Neural progenitor cell (in vitro differentiated cells): ENCODE measurements at places on chromosomes 5 and 9. TPM values are rescaled to one million over a fixed set of nuclear protein-coding genes. Genes with fewer than 3 reads are reported as not detected.

DNA sequence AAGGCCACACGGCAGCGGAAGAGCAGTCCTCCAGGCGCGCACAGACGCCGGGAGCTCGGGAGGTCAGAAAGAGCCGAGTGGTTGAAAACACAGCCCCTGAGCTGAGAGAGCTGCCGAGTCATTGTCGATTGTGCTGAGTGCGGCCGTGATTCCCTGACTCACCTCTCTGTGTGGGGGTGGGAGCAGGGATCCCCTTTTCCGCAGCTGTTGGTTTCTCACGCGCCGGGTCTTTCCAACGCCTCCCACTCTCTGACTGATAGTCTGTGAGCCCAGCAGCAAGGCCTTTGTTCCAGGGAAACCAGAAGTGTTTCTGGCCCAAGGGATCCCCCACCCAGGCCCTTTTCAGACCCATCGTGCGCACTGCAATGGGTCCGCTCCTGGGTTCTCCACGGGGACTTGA, 97.3 kb downstream of the MRPL36 start:
- H3K4me3 ChIP-seq: no peak overlapping the region
- H3K36me3 ChIP-seq: no peaks in the 10 kb centered on the region
- no peaks in the 10 kb centered on the region for H3K27me3 ChIP-seq
- no peak for DNase-seq
- H3K27ac ChIP-seq: no peak overlapping the region

GRCh38 chr9:99051406-99051805, 53.5 kb upstream of the TGFBR1 start:
- H3K36me3 ChIP-seq: no peaks in the 10 kb centered on the region
- no peaks in the 10 kb centered on the region for H3K27me3 ChIP-seq
- no peaks in the 10 kb centered on the region for H3K4me1 ChIP-seq
- no peak overlapping the region for H3K27ac ChIP-seq

The SCGB3A2 gene
- total RNA-seq: not detected in 2 replicates

- peaks cover 24% of the 10 kb centered on the region for H3K4me1 ChIP-seq
- peaks cover 69% of the 10 kb centered on the region for H3K27me3 ChIP-seq
- H3K36me3 ChIP-seq: no peaks in the 10 kb centered on the region
- no peak overlapping the region for H3K4me3 ChIP-seq
These were observed 7.6 kb upstream of the SLC9A3 start for GRCh38 chr5:531749-532315.

- H3K36me3 ChIP-seq: no peaks in the 10 kb centered on the region
- H3K27ac ChIP-seq: no peak overlapping the region
- no peaks in the 10 kb centered on the region for H3K27me3 ChIP-seq
- H3K4me1 ChIP-seq: no peaks in the 10 kb centered on the region
These were observed 13.9 kb upstream of the FNIP1 start for GRCh38 chr5:131810510-131811249.

The TLX3 gene
- total RNA-seq: not detected in 2 replicates

- H3K27ac ChIP-seq: no peak overlapping the region
- H3K4me1 ChIP-seq: no peaks in the 10 kb centered on the region
- no peak overlapping the region for H3K4me3 ChIP-seq
- no peak for DNase-seq
- H3K36me3 ChIP-seq: no peaks in the 10 kb centered on the region
These were observed 58.2 kb downstream of the ZNF354C start for GRCh38 chr5:179118338-179118737.

GRCh38 chr5:61228229-61228628, 66.0 kb upstream of the SMIM15 start:
- no peak overlapping the region for H3K27ac ChIP-seq
- H3K4me3 ChIP-seq: no peak overlapping the region
- H3K27me3 ChIP-seq: no peaks in the 10 kb centered on the region
- DNase-seq: no peak
- no peaks in the 10 kb centered on the region for H3K36me3 ChIP-seq

The ISL1 gene
- total RNA-seq: not detected in 2 replicates

- no peaks in the 10 kb centered on the region for H3K36me3 ChIP-seq
- no peak overlapping the region for H3K4me3 ChIP-seq
- H3K27ac ChIP-seq: no peak overlapping the region
- peaks cover 31% of the 10 kb centered on the region for H3K4me1 ChIP-seq
- H3K27me3 ChIP-seq: no peaks in the 10 kb centered on the region
These were observed 188.1 kb downstream of the TRPM3 start for GRCh38 chr9:70933321-70933720.

GRCh38 chr5:143041972-143042770, 272.0 kb downstream of the ARHGAP26 start:
- H3K36me3 ChIP-seq: no peaks in the 10 kb centered on the region
- no peak overlapping the region for H3K4me3 ChIP-seq
- no peak for DNase-seq

- no peak for DNase-seq
- no peak overlapping the region for H3K4me3 ChIP-seq
- H3K27me3 ChIP-seq: no peaks in the 10 kb centered on the region
These were observed 684.1 kb downstream of the SEMA5A start for GRCh38 chr5:8861764-8862163.

- H3K4me3 ChIP-seq: no peak overlapping the region
- H3K27me3 ChIP-seq: no peaks in the 10 kb centered on the region
- no peaks in the 10 kb centered on the region for H3K4me1 ChIP-seq
- no peaks in the 10 kb centered on the region for H3K36me3 ChIP-seq
These were observed 17.3 kb upstream of the TGFBI start for GRCh38 chr5:136011414-136012001.

The C9 gene
- total RNA-seq: not detected in 2 replicates

The TMEM174 gene
- not detected in 2 replicates for total RNA-seq

The ADAMTSL1 gene
- 0.73 and 2.7 TPM in 2 replicates for total RNA-seq

- no peak overlapping the region for H3K4me3 ChIP-seq
- no peak for DNase-seq
- no peaks in the 10 kb centered on the region for H3K4me1 ChIP-seq
- no peaks in the 10 kb centered on the region for H3K27me3 ChIP-seq
- no peak overlapping the region for H3K27ac ChIP-seq
These were observed 9.1 kb downstream of the LRRC70 start for GRCh38 chr5:62587737-62588136.

DNA sequence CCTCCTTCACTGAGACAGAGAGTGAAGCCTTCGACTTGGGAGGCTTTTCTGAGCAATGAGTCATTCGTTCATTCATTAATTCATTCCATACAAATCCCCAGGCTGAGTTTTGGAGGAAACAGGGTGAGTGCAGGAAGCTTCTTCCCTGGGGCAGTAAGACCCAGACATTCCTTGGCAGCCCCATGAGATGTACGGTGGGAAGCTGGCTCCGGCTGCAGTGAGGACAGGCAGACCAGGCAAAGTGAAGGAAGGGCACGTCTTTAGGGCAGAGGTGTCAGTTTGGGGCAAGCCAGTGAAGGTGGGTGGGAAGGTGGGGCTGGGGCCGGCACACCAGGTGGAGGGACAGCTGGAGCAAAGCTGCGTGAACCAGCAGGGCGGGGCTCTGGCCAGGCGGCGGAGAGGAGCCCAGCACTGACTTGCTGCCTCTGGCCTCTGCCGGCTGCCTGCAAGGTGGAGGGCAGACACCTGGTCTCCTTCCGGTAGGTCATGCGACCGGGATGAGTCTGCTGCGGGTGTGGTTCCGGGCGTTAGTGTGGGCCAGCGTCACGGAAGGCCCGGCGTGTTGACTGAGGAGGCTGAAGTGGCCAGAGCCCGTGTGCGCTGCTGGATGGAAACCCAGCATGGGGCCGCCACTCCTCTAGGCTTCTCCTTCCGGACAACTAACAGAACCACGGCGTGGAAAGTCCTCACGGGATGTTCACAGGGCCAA, 16.6 kb downstream of the OLFM1 start:
- H3K27me3 ChIP-seq: no peaks in the 10 kb centered on the region
- H3K4me1 ChIP-seq: peaks cover 12% of the 10 kb centered on the region
- H3K36me3 ChIP-seq: no peaks in the 10 kb centered on the region

The HTR4 gene
- 0.06 TPM in 1 of 2 replicates, not detected in the other for total RNA-seq

The FBP2 gene
- total RNA-seq: not detected in 2 replicates

- no peaks in the 10 kb centered on the region for H3K36me3 ChIP-seq
- no peak overlapping the region for H3K4me3 ChIP-seq
- no peaks in the 10 kb centered on the region for H3K27me3 ChIP-seq
These were observed 87.0 kb downstream of the WNK2 start for GRCh38 chr9:93270976-93271375.

The MUSK gene
- total RNA-seq: 0.22 and 0.24 TPM in 2 replicates

- no peak overlapping the region for H3K4me3 ChIP-seq
- no peaks in the 10 kb centered on the region for H3K27me3 ChIP-seq
- DNase-seq: peak; percentile 21
- H3K27ac ChIP-seq: no peak overlapping the region
- no peaks in the 10 kb centered on the region for H3K4me1 ChIP-seq
These were observed 636.1 kb upstream of the KLF4 start for GRCh38 chr9:108125625-108126024.

The TMEM252 gene
- not detected in 2 replicates for total RNA-seq

The ORM2 gene
- 0.43 TPM in 1 of 2 replicates, not detected in the other for total RNA-seq

The ZNF300 gene
- total RNA-seq: 17.0 and 28.8 TPM in 2 replicates

- DNase-seq: peak; percentile 81
- H3K4me1 ChIP-seq: peaks cover 75% of the 10 kb centered on the region
- no peaks in the 10 kb centered on the region for H3K27me3 ChIP-seq
- H3K36me3 ChIP-seq: no peaks in the 10 kb centered on the region
- H3K4me3 ChIP-seq: no peak overlapping the region
- peak overlapping the region; percentile 81 for H3K27ac ChIP-seq
These were observed 626.5 kb upstream of the ZNF608 start for GRCh38 chr5:125372694-125373631.

The SPATA6L gene
- total RNA-seq: 0.99 TPM in 1 of 2 replicates, not detected in the other

The PCDHGB4 gene
- 10.4 and 14.9 TPM in 2 replicates for total RNA-seq

The PTPN3 gene
- total RNA-seq: 2.2 and 2.4 TPM in 2 replicates

DNA sequence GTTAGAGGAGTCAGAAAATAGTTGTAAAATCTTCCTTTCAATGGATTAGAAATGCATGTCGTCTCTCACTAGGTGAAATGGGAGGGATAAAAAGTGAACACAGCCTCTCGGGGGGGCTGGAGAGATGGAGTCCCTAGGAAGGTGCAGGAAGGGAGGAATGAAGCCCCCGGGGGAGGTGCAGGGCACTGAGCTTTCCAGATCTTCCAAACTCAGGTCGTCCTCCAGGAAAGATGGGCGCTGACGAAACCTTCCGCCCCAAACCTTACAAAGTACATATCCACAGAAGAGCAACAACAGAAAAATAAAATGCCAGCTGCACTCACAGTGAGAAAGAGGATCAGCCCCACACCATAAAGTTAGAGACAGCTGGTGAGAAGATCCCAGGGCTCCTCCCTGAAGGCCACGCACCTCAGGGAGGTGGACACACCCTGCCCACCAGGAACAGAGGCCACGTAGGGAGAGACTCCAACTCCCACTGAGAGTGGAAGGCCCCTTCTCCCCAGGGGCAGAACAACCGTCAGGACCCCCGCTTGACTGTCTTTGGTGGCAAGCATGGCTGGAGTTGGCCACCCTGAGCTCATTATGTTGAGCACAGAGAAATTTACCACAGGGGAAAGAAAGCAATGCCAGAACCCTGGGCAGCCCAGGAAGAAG, 174.3 kb downstream of the AUH start:
- H3K27me3 ChIP-seq: peaks cover 11% of the 10 kb centered on the region
- no peaks in the 10 kb centered on the region for H3K4me1 ChIP-seq
- no peak overlapping the region for H3K4me3 ChIP-seq
- no peak overlapping the region for H3K27ac ChIP-seq
- DNase-seq: no peak

- H3K4me3 ChIP-seq: no peak overlapping the region
- H3K27ac ChIP-seq: no peak overlapping the region
- no peaks in the 10 kb centered on the region for H3K27me3 ChIP-seq
- DNase-seq: no peak
- no peaks in the 10 kb centered on the region for H3K4me1 ChIP-seq
- H3K36me3 ChIP-seq: no peaks in the 10 kb centered on the region
These were observed 52.9 kb downstream of the GDNF start for GRCh38 chr5:37786862-37787519.

GRCh38 chr5:24177821-24178220, 467.0 kb downstream of the CDH10 start:
- H3K4me3 ChIP-seq: no peak overlapping the region
- no peaks in the 10 kb centered on the region for H3K36me3 ChIP-seq
- no peak overlapping the region for H3K27ac ChIP-seq
- DNase-seq: no peak

- H3K4me1 ChIP-seq: peaks cover 6% of the 10 kb centered on the region
- H3K27ac ChIP-seq: no peak overlapping the region
- no peak overlapping the region for H3K4me3 ChIP-seq
- peak; percentile 68 for DNase-seq
- H3K36me3 ChIP-seq: no peaks in the 10 kb centered on the region
These were observed 59.0 kb upstream of the BARX1 start for GRCh38 chr9:94014066-94014654.

DNA sequence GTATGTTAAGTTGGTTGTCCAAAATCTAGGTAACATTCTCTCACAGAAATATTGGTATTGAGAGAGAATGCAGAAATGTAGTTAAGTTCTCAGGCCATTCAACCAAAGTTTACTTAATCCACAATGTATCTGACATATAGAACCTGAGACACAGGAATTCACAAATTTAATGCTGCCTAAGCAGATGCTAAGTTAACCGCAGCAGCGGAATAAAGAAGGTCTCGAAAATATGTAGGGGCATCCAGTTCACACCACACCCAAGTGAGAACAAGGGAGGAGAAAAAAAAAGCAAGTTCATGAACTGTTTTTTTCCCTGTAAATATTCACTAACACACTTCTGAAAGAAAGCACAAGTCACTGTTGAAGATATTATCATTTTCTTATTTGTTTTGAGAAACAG, 194.0 kb downstream of the BNC2 start:
- no peak for DNase-seq
- no peak overlapping the region for H3K27ac ChIP-seq
- no peak overlapping the region for H3K4me3 ChIP-seq
- H3K4me1 ChIP-seq: peaks cover 9% of the 10 kb centered on the region
- no peaks in the 10 kb centered on the region for H3K36me3 ChIP-seq
- H3K27me3 ChIP-seq: no peaks in the 10 kb centered on the region
